ENCODE measurements at places on chromosomes 2 and 18.
A peak's percentile ranks its signal among the peaks of the same experiment; 100 is the strongest.

DNA sequence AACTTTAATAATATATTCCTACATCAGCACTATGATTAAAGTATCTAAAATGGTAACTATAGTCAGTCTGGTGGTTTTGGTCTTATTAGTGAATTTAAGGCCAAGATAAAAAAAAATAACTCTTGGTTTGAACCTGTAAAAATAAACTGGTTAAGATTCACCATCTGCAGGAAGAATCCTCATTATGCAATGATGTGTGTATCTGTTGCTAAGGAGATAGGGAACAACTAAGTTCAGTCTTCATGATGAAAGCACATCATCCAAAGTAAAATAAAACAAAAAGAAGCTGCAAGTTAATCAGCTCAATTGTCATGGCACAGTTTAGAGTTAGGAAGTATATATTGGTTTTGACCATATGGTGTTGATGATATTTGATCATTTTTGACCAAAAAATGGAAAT, 466.0 kb downstream of the NYAP2 start:
- no peak for DNase-seq

GRCh38 chr2:167787021-167787420, 460.4 kb downstream of the STK39 start:
- DNase-seq: no peak

DNA sequence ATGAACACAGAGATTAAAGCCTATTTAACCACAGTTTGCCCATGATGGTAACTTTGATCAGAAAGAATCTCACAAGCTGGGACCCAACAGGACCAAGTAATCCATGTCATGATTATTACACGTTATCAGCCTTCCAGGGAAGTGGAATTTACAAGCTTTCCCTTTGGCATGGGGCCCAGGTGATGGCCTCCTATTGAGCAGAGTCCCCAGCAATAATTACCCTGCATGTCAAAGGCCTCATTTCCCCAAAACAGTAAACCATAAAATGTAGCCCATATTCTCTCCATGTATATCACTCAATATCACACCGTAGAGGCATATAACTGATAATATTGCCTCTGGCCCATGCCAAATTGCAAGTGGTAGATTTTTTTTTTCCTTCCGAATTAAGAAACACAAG, 38.9 kb downstream of the PRKRA start:
- no peak for DNase-seq

DNA sequence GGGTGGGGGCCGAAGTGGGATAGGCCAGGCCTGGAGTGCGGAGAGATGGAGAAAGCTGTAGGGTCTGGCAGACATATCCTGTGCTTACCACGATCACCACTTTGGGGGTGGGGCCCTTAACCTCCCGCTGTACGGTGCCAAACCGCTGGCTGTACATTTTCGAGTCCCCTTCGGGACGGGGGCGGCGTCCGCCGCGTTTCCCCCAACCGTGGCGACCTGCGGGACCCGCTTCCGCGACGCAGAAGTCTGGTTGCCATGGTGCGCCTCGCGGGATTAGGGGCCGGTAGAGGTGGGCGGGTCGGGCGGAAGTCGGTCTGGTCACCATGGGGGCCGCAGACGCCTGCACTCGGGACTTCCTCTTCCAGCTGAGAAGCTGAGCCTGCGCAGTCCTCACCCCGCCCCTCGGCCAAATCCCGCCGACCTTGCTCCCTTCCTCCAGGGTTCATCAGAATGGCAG, at the start of gene CFAP53:
Gene CFAP53, minus strand, starts transcription at position 248 of the 457 bp plus-strand sequence. Its CDS starts 91 bp downstream, at position 157.
- DNase-seq: peak; percentile 80

DNA sequence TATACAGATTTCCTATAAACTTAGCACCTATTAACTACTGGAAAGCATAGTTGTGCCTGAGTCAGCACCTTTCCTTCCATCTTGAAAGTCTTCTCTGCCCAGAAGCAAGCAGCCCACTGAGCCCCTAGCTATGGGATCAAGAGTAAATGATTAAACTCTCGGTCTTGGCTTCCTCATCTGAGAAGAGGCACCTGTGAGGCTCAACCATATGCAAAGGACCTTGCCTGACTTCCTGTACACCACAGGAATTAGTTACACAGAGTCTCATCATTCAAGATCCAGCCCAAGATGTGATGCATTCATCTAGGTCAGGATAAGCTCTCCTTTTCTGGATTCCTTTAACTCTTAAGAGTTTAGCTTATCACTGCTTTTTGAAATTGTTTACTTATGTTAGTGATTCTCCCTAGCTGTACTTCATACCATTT, 96.0 kb downstream of the CDH2 start:
- DNase-seq: no peak

- DNase-seq: peak; percentile 83
These were observed at the start of gene KCTD1 for GRCh38 chr18:26548415-26549262. KCTD1 (minus strand) TSS chr18:26548553; CDS start chr18:26548536, 17 bp downstream.

DNA sequence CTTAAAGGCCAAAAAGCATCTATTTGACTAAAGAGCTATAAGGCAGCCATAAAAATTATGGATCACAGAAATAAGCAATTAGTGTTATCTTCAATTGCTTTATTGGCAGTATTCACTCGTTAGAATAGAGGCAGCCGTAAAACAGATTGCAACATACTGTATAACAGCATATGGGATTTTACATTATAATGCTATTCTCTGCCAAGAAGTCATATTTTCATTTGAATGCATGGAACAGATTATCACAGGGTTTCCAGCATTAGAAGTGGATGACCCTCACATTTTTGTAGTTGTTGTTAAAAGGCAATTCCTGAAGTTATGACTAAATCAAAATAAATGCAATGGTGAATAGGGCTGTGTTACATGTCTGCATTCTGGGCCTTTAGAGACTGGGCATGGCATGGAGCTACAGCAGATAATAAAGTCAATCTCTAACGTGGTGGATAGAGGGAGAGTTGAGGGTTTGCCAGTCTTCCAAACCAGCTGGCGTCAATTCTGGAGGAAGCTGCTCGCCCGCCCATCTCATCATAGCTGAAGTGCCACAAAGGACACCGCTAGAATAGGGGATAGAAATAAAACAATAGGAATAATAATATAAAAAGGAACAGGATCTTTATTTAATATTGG, 155.4 kb upstream of the VRK2 start:
- DNase-seq: no peak

GRCh38 chr2:127174136-127174535, 46.0 kb downstream of the CYP27C1 start:
- DNase-seq: no peak

DNA sequence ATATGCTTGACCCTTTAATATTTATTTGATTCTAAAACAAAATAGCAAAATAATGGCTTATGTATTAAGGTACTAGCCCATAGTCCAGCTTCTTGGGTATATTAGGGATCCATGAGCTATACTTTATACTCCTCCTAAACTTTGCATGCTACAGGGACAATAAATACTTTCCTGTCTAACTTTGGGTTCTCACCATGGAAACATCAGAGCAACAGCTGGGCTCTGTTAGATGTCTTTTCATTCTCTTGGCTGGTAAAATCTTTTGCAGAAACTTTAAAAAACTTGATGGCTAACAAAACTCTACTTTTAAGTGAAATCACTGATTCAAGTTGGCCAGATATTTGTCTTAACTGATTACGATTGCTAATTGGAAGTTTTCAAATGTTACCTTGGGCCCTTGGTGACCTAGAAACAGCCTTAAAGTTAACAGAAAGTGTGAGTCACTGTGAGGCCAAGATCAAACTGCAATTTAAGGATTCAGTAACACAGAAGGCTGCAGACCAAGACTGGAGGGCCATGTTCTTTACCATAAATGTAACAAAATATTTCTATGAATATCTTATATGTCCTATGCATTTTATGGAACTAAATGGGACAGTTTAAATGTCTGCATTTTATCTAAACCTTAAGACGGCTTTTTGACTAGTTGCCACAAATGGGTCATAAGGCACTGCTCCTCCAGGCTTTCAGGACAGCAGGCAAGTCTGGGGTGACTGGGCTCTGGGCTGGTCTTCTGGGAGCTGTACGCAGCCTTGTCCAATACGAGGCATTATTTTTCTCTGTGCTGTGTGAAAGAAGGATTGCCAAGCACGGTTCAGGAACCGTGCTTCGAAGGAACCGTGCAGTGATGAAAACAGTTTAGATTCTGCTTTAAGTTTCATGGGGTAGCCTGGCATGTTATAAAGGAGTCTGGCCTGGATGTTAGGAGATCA, 188.5 kb downstream of the TPGS2 start:
- DNase-seq: no peak

DNA sequence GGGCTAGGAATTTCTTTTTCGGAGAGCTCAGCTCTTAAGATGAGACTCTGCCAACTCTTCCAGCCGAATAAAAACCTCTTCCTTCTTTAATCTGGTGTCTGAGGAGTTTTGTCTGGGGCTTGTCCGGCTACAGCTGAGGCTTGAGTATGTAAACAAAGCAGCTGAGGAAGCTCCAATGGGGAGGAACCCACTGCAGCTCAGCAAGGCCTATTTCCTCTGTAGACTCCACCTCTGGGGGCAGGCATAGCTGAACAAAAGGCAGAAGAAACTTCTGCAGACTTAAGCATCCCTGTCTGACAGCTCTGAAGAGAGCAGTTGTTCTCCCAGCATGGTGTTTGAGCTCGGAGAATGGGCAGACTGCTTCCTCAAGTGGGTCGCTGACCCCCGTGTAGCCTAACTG, 838.7 kb downstream of the CCDC85A start:
- DNase-seq: no peak

DNA sequence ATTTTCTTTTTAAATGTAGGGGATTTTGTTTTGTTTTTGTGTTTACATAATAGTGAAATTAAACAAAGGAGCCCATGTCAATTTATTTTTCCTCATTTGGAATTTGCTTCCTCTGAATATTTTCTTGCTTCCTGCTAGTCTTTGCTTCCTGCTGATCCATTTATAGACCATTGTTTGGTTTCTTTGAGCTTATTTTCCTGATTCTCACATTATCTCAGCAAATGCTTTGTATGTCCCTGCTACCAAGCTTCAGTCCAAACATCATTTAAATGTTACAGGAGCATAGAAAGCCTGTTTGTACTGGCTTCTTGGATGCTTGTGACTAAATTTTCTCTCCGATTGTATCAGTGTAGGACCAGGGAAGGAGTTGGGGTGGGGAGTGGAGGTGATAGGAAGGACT, 127.3 kb upstream of the IL1R2 start:
- no peak for DNase-seq

DNA sequence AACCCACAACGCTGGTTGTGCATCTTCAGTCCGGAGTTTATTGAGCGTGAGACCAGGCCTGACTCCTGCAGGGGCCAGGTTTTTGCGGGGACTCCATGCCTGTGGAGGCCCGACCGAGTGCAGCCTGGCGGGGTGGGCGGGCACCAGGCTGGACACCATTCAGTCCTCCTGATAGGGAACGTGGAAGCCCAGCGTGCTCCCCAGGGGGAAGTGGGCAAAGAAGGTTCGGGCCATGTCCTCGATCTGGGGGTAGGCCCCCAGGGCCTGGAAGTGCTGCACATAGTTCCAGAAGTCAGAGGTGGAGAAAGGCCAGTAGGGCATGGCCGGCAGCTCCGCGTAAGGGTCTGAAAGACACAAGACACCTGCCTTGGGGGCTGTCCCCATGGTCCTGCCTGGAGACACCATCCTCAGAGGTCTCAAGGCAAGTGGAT, 1.4 kb downstream of the OTOS start:
- DNase-seq: no peak

DNA sequence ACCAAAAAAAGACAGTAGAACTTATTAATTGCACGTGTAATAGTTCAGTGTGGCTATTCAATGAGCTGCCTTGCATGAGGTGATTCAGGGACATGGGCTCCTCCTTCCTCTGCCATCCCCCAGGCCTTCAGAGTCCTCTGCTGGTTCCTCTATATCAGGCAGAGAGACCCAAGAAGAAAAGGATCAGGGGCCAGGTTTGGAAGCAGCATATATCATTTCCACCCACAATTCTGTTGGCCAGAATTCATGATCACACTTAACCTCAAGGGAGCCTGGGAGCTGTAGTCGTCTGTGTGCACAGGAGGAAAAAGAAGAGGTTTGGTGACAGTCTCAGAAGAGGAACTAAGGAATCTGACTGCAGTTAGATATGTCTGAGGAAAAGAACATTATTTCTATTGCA, 114.0 kb upstream of the GLS start:
- DNase-seq: no peak

DNA sequence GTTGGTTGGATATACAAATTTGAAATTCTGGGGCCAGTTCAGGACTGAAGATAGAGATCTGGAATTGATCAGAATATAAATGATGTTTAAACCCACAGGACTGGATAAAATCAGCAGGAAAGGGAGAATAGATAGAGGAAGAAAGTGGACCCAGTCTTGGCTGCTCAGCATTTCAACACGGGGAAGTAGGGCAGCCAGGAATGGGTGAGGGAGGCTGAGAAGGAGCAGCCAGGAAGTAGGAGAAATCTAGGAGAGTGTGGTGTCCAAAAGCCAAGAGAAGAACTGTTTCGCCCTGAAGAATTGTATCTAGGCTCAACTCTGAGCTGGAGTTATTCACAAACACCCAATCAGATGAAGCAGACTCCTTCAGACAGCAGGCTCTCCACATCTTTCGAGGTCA, 197.9 kb downstream of the CDCA7 start:
- no peak for DNase-seq

GRCh38 chr2:25001325-25001637, 29.5 kb upstream of the DNAJC27 start:
- no peak for DNase-seq

DNA sequence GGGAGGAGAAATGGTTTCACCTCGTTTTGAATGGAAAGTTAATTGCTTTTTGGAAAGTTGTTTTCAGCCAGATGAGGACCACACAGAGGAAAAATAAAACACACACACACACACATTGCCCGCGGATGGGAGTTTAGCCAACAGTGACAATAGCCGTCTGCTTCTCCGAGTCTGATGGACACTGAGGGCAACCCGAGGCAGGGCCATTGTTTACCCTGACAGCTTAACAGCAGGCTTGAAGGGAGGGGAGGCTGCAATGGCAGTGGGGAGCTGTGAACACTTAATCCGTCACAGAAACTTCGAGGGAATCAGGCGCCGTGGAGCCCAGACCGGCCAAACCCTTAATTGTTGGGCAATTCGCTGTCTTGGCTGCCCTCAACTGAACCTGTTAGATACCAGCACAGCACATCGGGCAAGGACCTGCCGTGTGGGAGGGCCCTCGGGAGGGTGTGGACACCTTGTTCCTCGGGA, 145.9 kb downstream of the ACKR3 start:
- DNase-seq: no peak

GRCh38 chr18:27181726-27182125, 3.4 kb downstream of the CHST9 start:
- DNase-seq: no peak

- no peak for DNase-seq
These were observed 693.4 kb upstream of the SYT4 start for GRCh38 chr18:43970656-43971055.

GRCh38 chr2:74515271-74515980, 1.2 kb downstream of the TLX2 start:
- no peak for DNase-seq

- no peak for DNase-seq
These were observed 311.4 kb downstream of the CTNNA2 start for GRCh38 chr2:79824086-79824786.
